ENCODE measurements at places on chromosomes 4 and X. TPM values are rescaled to one million over a fixed set of nuclear protein-coding genes. Genes with fewer than 3 reads are reported as not detected.

GRCh38 chr4:177047070-177047850 lies 254.5 kb upstream of the VEGFC start:
- DNase-seq: no peak

DNA sequence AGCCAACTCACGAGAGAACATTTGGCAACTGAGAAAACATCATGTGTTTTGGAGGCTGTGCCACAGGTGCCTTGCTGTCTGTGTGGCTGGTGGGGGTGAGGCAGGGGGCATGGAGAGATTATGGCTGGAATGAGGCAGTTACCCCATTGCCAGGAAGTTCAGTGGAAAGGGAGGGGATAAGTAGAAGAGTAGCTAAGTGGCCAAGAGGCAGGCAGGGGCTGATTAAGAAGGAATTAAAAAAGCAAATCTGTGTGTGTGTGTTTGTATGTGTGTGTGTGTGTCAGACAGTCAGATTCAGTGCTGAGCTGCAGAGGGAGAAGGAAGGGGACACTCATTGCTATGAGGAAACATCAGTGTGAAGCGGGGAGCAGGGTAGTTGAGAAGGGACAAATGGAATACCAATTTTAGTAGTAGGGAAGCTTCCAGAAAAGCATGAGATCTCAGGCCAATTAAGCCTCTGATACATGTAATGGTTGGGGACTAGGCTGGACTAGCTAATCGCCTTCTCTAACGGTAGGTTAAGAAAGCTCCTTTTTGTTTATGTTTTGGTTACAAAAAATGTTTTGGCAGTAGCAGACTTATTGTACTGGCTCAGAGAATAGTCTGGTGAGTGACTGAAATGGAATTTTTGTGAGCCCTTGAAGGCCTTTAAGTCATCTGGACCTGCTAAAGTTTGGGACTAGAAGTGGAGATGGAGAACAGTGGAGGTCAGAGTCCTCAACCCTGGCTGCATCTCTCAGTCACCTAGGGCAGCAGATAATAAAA lies 18.5 kb downstream of the TMEM164 start:
- no peak for DNase-seq

Gene GABRA4
- polyA plus RNA-seq: not detected

Gene TMEM31
- polyA plus RNA-seq: not detected

GRCh38 chrX:34341258-34341657 lies 209.1 kb upstream of the FAM47A start:
- DNase-seq: no peak

Gene TMEM150C
- polyA plus RNA-seq: 0.16 TPM

Gene CT45A10
- not detected for polyA plus RNA-seq

GRCh38 chrX:103722505-103722904 lies 11.8 kb downstream of the TMEM31 start:
- no peak for DNase-seq

- peak; percentile 33 for DNase-seq
Measured at GRCh38 chr4:156321203-156321602, 367.5 kb upstream of the CTSO start.

DNA sequence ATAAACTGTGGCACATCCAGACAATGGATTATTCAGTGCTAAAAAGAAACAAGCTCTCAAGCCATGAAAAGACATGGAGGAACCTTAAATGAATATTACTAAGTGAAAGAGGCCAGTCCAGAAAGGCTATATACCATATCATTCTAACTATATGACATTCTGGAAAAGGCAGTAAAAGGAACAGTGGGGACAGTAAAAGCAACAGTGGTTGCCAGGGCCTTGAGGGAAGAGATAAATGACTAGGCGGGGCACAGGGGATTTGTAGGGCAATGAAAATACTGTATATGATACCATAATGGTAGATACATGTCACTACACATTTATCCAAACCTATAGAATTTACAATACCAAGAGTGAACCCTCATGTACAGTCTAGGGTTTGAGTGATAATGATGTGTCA lies 115.3 kb downstream of the ATP8A1 start:
- no peak for DNase-seq

Gene CT83
- polyA plus RNA-seq: not detected

GRCh38 chr4:36523182-36523581 lies 241.8 kb downstream of the DTHD1 start:
- DNase-seq: no peak

Gene PRRG3
- not detected for polyA plus RNA-seq

DNA sequence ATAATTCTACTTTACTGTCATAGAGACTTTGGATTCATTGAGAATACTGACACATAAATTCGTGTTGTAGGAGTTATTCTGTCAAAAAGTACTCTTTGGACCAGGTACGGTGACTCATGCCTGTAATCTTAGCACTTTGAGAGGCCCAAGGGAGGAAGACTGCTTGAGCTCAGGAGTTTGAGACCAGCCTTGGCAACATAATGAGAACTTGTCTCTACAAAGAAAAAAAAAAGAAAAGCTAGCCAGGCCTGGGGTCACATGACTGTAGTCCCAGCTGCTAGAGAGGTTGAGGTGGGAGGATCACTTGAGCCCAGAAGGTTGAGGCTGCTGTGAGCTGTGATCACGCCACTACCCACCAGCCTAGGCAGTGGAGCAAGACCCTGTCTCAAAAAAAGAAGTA lies 54.9 kb downstream of the WDR19 start:
- DNase-seq: no peak

Gene SERTM2
- not detected for polyA plus RNA-seq

DNA sequence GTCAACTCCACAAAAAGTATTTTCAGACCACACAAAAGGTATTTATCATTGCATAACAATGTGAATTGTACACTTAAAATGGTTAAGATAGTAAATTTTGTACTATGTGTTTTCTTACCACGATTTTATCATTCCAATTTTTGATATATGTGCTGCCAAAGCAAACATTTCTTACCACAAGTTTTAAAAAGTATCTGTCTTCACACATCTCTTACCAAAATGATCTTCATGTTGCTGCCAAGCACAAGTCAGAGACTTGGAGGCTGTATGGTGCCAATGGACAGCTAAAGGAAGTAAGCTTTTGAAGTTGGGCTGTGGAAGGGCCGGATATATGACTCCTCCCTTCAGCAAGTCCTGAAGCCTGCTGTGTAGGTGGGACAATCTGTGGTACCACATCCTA lies 67.9 kb downstream of the TMLHE start:
- DNase-seq: no peak

GRCh38 chr4:67092351-67092750 lies 453.0 kb downstream of the CENPC start:
- DNase-seq: no peak

- DNase-seq: peak; percentile 72
Measured at GRCh38 chrX:136353526-136354093, 52.8 kb downstream of the ADGRG4 start.

Gene SSX4B
- polyA plus RNA-seq: not detected

GRCh38 chr4:138158746-138159297 lies 83.3 kb downstream of the SLC7A11 start:
- DNase-seq: no peak

GRCh38 chrX:103658681-103659433 lies 27.6 kb downstream of the MORF4L2 start:
- no peak for DNase-seq

GRCh38 chrX:134658002-134658759 lies at the start of gene PLAC1:
PLAC1 (minus strand) TSS chrX:134658471; CDS start chrX:134566682, 91,789 bp downstream.
- no peak for DNase-seq

DNA sequence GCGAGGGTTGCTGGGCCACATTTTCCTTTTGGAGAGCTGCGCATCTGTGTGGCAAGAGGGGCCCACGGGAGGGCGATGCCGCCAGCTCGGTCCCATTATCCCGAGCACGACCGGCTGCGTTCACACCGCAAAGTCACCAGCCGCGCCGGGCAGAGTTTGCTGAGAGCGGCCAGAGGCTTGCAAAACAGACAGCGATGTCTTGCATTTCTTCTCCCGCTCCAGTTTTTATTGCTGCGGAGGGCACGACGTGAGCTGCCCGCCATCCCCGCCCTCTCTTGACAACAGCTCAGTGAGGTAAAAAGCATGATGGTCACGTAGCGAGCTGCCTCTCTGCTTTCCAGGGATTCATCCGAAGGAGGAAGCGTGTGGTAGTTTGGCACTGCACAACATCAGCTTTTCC lies 102.1 kb upstream of the TENM3 start:
- no peak for DNase-seq

DNA sequence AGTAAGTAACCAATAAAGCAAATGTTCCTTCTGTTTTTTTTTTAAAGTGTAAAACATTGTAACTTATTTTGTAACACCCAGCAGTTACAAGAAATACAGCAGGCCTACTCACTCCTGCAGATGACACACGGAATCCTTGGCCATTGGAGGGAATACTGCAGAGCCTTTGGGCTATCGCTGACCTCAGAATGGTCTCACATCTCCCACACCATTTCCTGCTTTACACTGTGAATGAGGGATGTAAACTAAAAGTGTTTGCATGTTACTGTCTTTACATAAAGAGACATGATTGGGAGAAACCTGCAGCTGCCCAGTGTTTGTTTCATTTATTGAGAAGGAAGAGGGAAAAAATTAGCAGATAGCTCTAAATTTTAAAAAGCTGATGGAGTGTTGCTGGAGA lies 64.1 kb downstream of the USP46 start:
- DNase-seq: no peak

Gene TACR3
- polyA plus RNA-seq: not detected

DNA sequence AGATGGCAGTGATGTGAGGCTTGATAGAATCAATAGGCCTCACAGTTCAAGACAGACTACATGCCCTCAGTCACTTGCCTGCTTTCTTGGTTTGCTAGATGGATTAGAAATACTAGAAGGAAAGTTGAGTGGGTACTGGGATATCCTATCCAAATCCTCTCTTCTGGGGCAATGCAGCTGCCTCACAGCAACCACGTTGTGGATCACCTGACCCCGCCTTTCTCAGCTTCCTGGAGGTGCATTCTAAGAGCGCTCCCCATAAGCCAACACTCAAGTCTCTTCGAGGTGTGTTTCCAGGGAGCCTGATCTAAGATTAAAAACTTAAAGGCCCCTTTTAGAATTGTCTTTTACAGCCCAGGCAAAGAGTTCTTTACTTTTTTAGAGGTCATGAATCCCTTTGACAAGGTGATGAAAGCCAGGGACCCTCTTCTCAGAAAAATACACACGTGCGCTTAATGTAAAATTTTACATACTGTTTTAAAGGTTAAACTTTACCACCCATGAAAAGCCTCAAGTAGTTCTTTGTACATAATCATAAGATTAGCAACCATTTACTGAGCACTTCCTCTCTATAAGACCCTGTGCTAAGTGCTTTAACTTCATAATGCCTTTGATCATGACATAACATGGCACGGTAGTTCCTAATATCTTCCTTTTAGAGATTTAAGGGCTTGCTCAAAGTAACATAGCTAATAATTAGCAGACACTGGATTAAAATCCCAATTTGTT lies 840 bp upstream of the RPL34 start:
- DNase-seq: no peak

Gene SUPT20HL1
- polyA plus RNA-seq: not detected

GRCh38 chrX:128897621-128898020 lies 625.7 kb downstream of the SMARCA1 start:
- no peak for DNase-seq
